Osteoblast (primary cell): ENCODE measurements at places on chromosomes 7 and 10. TPM values are rescaled to one million over a fixed set of nuclear protein-coding genes. Genes with fewer than 3 reads are reported as not detected.

Gene CPA5
- not detected in 2 replicates for total RNA-seq

Gene TMEM229A
- not detected in 2 replicates for total RNA-seq

Gene ADO
- total RNA-seq = 28.0 and 29.3 TPM in 2 replicates

Gene PDE1C
- 143 and 149 TPM in 2 replicates for total RNA-seq

DNA sequence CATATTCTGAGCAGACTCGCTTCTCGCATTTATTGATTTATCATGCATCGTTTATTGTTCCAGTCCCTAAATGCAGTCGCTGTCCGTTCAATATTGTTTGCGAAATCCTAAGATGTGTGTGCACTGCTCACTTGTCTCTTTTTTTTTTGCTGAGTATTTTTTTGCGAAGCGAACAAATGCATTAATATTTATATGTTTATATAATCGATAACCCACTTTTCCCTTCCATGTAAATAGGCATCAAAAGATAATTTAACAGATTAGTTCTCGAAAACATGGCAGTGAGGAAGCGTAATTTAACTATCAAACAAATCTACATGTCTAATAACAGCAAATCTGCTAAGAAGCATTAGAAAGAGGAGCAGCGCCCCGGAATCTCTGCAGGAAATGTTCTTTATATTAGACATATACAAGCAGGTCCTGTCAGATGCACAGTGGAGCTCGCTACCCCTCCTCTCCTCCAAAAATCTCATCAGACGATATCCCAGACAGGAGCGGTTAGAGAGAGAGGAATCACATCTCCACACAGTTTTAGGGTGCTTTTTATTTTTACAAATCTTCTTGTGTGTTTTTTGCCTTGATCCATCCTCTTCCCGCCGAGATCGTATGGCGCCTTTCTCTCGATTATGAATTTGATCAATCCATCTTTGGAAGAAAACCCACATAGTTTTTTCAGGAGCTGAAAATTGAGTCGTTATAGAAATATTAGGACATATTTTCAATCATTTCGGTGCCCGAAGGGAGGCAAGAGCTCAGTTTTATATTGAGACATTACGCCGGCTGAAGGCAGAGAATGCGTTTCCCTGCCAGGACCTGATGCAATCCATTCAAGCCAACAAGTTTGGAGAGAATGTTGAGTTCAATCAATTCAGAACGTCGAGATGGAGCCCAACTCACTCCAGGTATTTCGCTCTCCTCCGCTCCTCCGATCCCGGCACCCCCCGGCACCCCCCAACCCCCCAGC, at the start of gene ARID5B:
Gene ARID5B (plus strand): TSS at position 871 of the 964 bp plus-strand sequence. CDS start 11 bp downstream, at position 882.
- H3K36me3 ChIP-seq = no peaks in the 10 kb centered on the region
- peak within 1 kb of the TSS; percentile 97 for H3K27ac ChIP-seq
- no peaks in the 10 kb centered on the region for H3K27me3 ChIP-seq
- peak within 1 kb of the TSS; percentile 79 for H3K4me3 ChIP-seq
- peak; percentile 84 for DNase-seq

GRCh38 chr10:96270571-96270970, 798 bp downstream of the BLNK start:
- no peaks in the 10 kb centered on the region for H3K4me1 ChIP-seq
- no peaks in the 10 kb centered on the region for H3K27me3 ChIP-seq
- no peak overlapping the region for H3K4me3 ChIP-seq
- DNase-seq = no peak
- H3K27ac ChIP-seq = no peak overlapping the region

- H3K27ac ChIP-seq = no peak overlapping the region
- H3K4me3 ChIP-seq = peak overlapping the region; percentile 28
- peak; percentile 96 for DNase-seq
- H3K4me1 ChIP-seq = peaks cover 7% of the 10 kb centered on the region
These were observed 86.0 kb upstream of the DIP2C start for GRCh38 chr10:775245-776075.

GRCh38 chr7:19698331-19698730, 10.5 kb downstream of the POLR1F start:
- H3K4me3 ChIP-seq = no peak overlapping the region
- H3K36me3 ChIP-seq = peaks cover 9% of the 10 kb centered on the region
- H3K27ac ChIP-seq = no peak overlapping the region
- H3K27me3 ChIP-seq = no peaks in the 10 kb centered on the region
- H3K4me1 ChIP-seq = no peaks in the 10 kb centered on the region

- H3K27me3 ChIP-seq = no peaks in the 10 kb centered on the region
- peaks cover 30% of the 10 kb centered on the region for H3K36me3 ChIP-seq
These were observed 77.3 kb upstream of the PPIF start for GRCh38 chr10:79269969-79270368.
